ENCODE measurements at places on chromosomes 3 and 15.
A peak's percentile ranks its signal among the peaks of the same experiment; 100 is the strongest.

DNA sequence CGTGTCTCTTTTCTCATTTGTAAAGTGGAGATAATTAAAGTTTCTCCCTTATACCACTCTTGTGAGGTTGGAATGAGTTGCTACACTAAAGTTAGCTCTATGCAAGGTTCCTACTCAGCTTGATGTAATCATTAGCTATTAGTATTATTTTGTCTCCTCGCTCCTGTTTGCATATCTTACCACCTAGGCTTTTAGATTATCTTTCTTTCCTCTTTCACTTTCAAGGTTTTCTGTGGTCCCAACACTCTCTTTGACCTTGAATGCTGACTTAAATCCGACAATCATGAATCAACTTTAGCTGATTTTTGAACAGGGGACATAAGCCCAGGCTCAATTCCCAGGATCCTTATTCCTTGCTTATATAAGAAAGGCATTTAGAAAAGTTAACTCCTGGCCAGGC, 769.7 kb upstream of the GRM7 start:
- no peak for DNase-seq

DNA sequence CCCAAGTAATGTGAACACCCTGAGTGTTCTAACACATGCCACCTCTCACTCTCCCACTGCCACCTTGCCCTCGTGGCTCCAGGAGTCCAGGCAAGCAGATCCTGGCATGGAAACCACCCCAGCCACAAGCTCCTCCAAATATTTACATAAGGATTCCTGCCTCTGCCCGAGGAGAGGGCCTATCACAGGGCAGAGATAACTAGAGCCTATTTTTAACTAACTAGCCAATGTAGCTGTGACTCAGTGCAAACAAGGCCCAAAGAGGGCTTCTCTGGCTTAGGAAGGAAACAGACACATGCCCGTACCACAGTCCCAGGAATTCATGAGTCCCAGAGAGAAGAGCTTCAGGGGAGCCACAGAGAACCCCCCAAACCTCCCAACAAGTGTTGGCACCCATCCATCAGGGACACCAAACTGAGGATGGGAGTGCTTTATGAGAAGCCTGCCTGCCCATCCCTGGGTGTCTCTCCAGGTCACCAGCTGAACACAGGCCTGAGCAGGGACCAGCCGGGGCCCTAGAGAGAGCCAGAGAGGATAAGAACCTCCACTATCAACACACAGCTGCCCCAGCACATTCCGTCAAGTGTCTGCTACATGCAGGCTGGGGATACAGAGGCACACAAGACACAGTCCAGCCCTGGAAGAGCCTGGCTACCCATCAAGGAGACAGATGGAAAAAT, 9.2 kb downstream of the FYCO1 start:
- no peak for DNase-seq

GRCh38 chr3:49454458-49454857, 15.6 kb upstream of the DAG1 start:
- no peak for DNase-seq

- DNase-seq, result no peak
Observed at GRCh38 chr3:46417841-46418611, 11.0 kb downstream of the CCRL2 start.

GRCh38 chr15:29670266-29670665, 152.0 kb downstream of the TJP1 start:
- no peak for DNase-seq

- DNase-seq, result no peak
Observed at GRCh38 chr3:89340408-89340807, 233.0 kb downstream of the EPHA3 start.

- DNase-seq, result no peak
Observed at GRCh38 chr3:48356419-48356818, 15.6 kb upstream of the FBXW12 start.

- DNase-seq, result no peak
Observed at GRCh38 chr15:73028831-73029451, 23.3 kb upstream of the NEO1 start.

DNA sequence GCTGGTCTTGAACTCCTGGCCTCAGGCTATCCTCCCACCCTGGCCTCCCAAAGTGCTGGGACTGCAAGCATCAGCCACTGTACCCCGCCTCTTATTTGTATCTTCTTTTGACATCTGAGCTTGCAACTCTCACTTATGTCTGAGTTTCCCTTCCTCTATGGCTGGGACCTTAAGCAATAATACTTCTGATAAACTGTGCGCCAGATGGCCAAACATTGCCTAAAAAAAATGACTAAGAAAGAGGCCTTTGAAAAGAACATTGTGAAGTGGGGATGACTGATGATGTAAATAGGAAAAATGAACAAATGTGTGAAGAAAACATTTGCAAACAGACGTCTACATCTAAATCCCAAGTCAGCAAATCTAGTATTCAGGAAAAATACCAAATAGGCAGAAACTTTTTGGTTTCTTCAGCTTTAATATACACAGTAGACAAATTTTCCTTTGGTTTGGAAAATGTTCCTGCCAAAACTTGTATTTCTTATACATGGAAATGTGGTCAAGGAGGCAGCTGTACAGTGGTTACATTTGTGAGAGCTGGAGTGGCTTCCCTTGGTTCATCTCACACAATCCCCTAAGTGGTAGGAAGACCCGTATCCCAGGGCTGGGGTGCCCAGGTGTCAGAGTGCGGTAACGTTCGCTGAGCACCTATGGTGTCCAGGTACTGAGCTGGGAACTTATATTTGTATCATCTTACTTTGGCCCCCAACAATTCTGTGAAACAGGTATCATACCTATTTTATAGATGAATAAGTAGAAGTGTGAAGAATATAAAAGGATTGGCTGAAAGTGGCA, 11.6 kb upstream of the TFRC start:
- DNase-seq, result no peak

DNA sequence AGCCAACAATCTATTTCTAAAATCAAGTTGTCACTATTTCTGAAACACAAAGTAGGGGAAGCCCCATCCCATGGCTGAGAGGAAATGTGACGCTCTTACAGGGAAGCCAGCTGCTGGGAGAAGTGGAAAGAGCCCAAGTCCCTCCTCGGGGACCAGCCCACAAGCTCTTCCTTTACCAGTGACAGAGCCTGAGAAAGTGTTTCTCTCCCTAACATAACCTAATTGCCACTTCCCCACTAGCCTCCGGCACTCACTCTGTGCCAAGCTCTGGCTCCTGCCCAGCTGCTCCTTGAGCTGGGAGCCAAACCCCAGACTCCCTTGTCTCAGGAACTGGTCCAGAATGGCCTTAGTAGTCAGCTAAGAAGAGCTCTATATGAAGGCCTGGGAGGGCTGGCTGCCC, 42.9 kb downstream of the TNFAIP8L3 start:
- peak; percentile 18 for DNase-seq

DNA sequence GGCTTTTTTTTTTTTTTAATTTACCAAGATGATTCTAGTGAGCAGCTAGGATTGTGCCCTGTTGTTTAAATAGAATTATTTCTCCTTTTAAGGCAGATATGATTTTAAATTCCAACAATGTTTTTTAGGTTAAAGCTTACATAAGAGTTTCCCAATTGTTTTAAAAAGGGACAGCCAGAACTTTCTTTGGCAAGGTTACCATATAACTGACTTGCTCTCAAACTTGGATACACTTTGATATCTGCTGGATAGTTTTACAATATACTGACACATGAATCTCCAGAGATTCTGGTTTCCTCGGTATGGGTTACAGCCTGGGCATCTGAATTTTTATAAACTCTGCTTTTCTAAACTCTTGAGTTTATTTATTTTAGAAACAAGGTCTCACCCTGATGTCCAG, 134.3 kb upstream of the GADL1 start:
- DNase-seq, result no peak

DNA sequence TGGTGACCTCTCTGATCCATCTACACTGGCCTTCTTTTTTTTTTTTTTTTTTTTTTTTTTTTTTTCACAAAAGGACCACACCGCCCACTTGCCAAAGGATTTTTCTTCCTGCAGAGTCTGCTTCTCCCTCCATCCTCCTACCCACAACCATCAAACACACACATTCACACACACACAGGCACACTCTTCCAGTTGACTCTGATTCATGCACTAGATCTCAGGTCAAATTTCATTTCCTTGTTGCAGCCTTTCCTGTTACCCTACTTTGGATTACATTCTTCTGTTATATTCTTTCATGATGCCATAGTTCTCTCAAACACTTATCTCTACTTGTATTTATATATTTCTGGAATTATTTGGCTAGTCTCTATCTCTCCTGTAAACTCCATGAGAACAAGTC, 133.9 kb downstream of the STAC start:
- DNase-seq, result no peak

DNA sequence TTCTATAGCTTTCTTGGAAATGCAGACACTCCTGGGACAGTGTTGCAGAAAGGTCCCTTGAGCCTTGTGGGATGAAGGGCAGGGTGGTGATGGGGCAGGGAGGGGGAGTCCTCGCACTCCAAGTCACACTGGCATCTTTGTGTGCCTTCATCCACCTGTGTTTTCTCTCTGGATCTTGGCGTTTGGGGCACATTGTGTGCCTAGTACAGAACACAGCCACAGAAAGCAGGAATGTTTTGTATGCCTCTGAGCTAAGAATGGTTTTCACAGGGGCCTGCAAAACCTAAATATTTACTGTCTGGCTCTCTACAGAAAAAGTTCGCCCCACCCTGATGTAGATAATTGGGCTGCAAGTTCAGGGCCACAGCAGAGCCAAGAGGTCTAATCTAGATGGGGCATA, 5.7 kb downstream of the MYZAP start:
- no peak for DNase-seq

DNA sequence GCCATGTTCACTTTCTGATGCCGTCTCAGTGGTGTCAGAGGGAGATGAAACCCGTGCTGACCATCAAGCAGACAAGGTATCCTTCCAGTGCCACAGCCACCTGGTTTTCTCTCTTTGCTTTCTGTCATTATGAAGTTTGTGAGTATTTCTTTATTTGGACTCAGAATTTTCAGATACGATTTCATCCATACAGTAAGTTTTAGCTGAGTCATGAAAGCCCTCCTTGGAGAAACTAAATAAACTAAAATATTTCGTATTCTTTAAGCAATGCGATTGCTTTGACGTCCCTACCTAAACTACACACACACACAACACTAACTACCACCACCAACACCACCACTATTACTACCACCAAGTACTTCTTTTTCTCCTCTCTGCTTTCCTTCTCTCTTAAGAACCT, 350.1 kb downstream of the NTRK3 start:
- no peak for DNase-seq

DNA sequence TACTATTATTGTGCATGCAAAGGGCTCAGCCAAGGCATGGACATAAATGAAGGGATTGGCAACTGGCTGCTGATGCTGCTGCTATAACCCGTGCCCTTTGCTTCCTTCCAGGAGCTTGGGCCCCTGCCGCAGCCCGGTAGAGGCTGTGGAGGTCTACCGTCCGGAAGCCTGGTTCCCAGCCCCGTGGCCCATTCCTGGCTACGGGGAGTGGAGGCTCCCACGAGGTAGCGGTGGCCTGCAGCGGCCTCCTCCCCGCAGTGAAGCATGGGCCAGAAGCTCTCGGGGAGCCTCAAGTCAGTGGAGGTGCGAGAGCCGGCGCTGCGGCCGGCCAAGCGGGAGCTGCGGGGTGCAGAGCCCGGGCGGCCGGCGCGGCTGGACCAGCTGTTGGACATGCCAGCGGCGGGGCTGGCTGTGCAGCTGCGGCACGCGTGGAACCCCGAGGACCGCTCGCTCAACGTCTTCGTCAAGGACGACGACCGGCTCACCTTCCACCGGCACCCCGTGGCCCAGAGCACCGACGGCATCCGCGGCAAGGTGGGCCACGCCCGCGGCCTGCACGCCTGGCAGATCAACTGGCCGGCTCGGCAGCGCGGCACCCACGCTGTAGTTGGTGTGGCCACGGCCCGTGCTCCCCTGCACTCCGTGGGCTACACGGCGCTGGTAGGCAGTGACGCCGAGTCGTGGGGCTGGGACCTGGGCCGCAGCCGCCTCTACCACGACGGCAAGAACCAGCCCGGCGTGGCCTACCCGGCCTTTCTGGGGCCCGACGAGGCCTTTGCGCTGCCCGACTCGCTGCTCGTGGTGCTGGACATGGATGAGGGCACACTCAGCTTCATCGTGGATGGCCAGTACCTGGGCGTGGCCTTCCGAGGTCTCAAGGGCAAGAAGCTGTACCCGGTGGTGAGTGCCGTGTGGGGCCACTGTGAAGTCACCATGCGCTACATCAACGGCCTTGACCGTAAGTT, 15.0 kb downstream of the SPSB4 start:
- DNase-seq, result no peak

- DNase-seq, result no peak
Observed at GRCh38 chr3:111851511-111851954, 7.5 kb upstream of the PHLDB2 start.

- no peak for DNase-seq
Observed at GRCh38 chr3:107910713-107911259, 180.0 kb downstream of the CD47 start.

GRCh38 chr3:188900421-188900951, 271.3 kb upstream of the TPRG1 start:
- DNase-seq, result no peak

- no peak for DNase-seq
Observed at GRCh38 chr3:134795746-134796280, 753 bp downstream of the EPHB1 start.

DNA sequence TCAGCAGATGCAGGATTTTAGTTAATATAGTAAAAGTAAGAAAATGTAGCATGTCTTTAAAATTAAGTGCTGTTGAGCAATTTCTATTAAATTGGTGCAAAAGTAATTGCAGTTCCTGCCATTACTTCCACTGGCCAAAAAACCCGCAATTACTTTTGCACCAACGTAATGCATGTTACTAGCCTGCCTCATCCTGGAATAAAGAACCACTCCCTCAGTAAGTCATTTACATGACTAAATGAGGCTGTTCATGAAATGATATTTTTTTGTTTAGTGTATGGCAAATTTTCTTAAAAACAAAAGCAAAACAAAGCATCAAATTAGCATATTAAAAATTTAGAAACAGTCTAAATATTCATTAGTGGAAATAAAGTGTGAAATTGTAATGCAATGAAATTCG, 180.4 kb downstream of the DIPK2A start:
- no peak for DNase-seq

- DNase-seq, result no peak
Observed at GRCh38 chr15:82810890-82811426, 1.5 kb downstream of the WHAMM start.

DNA sequence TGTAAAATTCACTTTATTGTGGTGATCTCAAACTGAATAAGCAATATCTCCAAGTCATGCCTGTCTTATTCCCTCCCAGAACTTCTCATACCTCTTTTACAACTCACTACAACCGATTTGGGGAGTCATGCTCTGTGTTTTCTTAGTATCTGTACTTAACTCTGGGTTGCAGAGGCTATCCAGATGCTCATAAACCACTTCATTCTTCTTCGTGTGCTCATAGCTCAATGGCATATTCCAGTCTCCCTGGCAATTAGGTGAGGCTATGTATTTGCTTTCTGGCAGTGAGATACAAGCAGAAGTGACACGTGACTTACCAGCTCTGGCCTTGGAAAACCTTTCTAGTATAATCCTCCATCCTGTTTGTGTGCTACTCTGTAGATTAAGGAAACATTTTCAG, 360.9 kb downstream of the ZNF385D start:
- no peak for DNase-seq

All from NCI-H1694 (cell line).